ENCODE measurements at places on chromosomes 2 and 18. TPM values are rescaled to one million over a fixed set of nuclear protein-coding genes. Genes with fewer than 3 reads are reported as not detected.

DNA sequence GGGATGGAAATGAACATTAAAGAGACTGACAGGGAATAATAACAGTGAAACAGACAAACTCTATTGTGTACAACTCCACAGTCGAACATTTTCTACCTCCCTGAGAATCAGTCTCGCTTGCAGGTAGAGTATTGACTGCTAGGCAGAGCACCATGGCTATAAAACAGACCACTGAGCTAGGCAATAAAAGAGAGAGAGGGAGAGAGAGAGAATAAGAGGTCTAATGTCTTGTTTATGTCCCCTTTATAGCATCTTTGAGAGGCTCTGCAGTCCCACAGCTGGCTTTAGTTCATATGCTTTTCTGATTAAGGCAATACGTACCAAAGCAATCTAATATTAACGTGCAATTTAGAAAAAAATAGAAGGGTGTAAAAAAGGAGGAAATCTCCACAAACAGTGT, 652.6 kb downstream of the NRXN1 start:
- DNase-seq, result no peak

DNA sequence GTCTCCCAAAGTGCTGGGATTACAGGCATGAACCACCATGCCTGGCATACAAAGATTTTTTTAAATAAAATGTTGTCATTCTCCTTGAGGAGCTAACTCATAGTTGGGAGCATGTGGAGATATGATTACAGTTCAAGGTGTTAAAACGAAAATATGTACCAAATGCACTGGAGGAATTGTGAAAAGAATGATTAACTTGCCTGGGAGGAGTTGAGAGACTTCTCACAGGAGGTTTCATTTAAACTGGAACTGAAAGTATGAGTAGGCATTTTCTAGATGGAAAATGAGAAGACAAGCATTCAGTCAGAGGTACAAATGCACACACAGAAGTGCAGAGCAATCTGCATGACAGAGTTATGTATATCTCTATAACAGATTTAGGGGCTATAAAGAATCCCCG, 126.6 kb upstream of the PDE1A start:
- no peak for DNase-seq

Gene ERFE
- 1.5 TPM for total RNA-seq

Gene DSG4
- not detected for total RNA-seq

- DNase-seq, result no peak
These were observed 151.0 kb upstream of the GATA6 start for GRCh38 chr18:22018366-22018765.

Measured in mesenteric fat pad (tissue), 1 donor.